ENCODE measurements at places on chromosomes 11 and 22. TPM values are rescaled to one million over a fixed set of nuclear protein-coding genes. Genes with fewer than 3 reads are reported as not detected.

DNA sequence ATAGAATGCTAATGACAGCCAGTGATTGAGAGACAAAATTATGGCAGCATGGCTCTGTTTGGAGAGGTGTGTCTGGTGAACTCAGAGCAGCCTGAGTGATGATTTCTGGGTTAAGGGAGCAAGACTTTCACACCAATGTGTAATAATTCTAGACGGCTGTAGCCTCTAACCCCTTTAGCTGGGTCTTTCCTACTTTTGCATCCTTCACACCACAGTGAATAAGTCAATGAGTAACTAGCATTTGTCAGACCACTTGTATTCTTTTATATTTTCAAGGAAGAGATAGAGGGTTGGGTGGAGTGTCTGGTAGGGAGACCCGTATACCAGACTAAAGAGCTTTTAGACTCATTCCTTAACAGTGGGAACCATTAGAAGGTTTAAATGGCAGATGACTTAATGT lies 50.4 kb downstream of the ATXN10 start:
- no peak for DNase-seq

GRCh38 chr22:27574002-27574366 lies 227.6 kb downstream of the MN1 start:
- DNase-seq: no peak

- DNase-seq: no peak
Measured at GRCh38 chr11:23797624-23798419, 699.0 kb upstream of the LUZP2 start.

GRCh38 chr11:65404210-65404609 lies 17.8 kb downstream of the FRMD8 start:
- no peak for DNase-seq

DNA sequence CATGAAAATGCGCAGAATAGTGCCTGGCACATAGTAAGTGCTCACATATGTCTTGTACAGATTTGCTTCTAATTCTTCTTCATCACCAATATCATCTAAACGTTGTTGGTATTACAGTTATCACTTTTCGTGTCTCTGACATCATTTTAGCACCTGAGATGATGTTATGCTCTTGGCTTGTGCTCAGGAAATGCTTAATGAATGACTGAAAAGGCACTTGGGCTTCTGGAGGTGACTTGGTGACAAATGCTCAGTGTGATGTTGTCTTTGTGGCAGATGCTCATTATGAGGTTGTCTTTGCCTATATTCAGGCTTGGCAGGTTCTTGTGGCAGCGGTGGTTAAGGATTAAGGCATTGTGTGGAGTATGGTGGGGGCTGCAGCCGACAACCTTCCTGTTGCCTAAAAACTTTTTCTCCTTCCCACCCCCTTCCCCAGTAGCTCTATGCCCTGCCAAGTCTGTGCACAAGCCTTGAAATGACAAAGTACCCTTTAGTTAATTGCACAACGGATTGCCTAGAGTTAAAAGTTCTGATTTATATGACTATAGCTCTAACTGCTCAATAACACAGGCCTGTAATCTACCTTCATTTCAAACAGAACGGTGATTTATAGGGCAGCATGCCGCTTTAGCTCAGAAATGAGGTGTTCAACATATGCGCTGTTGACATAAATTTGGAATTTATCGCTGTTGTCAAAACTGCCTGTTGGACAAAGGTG lies 82.5 kb downstream of the ZBTB16 start:
- DNase-seq: no peak

GRCh38 chr22:30650508-30651116 lies 15.0 kb downstream of the SLC35E4 start:
- DNase-seq: no peak

GRCh38 chr11:126968915-126969314 lies 31.7 kb downstream of the KIRREL3 start:
- DNase-seq: no peak

DNA sequence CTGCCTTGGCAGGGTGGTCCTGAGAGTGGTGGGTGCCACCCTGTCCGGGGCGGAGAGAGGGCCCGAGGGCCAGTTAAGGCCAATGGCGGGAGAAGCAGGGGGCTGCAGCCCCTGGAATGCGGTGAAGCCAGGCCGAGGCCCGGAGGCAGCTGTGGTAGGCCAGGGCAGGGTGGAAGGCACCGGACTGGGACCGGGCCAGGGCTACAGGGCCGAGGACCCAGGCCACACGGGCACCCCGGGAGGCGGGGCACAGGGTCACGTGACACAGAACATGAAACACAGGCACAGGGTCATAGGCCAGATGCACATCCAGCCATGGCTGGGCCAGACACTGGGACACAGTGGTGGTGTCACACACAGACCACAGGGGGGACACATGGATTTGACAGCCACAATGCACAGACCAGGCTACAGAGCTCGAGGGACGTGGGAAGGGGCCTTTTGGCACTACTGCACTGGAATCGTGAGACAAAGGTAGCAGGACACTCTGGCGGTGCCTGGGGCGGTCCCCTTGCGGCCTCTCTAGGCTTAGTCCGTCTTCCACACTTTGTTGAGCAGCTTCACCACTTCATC lies 2.8 kb downstream of the SLC25A1 start:
- DNase-seq: no peak

GRCh38 chr11:118876286-118876685 lies 7.4 kb upstream of the CXCR5 start:
- DNase-seq: no peak

DNA sequence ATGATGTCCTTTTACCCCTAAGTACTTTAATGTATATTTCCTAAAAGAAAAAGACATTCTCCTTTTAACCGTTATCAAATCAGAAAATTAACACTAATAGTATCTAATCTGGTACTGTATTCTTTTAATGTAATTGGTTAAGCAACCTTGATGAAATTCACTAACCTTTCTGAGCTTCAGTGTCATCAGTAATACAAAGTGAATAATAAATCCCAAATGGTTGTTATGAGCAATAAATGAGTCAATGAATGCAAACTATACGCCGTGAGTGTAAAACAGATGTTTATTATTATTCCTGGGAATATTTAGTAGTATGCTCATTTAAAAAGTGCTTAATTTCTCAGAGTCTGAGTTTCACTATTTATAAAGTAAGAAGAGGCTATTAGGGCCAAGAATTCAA lies 21.5 kb downstream of the UEVLD start:
- DNase-seq: peak; percentile 3

DNA sequence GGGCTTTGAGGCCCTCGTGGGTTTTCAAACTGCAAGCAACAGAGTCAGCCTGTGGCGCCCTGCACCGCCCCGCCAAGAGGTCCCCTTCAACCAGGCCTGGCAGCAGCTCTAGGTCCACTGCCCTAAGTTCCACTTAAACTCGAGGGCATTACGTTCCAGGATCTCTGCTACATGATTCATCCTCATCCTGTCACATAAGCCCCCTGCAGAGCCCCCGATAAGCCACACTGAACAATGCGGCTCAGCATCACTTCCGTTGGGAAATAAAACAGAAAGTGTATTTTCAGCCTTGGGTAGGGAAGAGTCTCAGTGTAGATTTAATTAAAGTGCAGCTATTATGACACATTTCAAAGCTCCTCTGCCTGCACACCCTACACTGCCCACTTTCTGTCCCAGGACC lies 24.6 kb downstream of the SULT4A1 start:
- no peak for DNase-seq

DNA sequence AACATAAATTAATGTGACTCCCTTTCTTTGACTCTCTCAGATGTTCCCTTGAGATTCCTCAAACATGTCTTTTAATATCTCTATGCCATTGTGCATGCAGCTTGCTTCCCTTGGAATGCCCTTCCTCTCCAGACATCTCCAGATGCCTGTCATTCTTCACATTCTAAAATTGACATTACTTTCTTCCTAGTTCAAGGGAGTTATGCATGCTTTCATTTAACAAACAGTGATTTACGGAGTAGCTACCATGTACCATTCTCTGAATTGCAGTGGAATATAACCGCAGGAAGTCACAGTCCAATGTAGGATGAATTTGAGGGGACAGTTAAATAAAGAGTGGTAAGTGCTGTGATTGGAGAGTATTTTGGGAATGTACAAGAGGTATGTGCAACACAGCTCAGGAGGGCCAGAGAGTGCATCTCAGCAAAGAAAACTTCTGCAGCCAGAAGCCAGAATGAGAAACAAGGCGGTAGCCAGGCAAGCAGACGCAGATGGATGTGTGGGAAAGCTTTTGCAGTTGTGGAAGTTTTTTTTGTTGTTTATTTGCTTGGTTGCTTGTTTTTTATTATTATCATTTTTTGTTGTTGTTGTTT lies 18.7 kb downstream of the MMP10 start:
- DNase-seq: peak; percentile 8

GRCh38 chr11:124222407-124222806 lies 18.5 kb upstream of the OR8G1 start:
- DNase-seq: no peak

GRCh38 chr11:113806406-113806805 lies 26.8 kb downstream of the CLDN25 start:
- DNase-seq: peak; percentile 31

DNA sequence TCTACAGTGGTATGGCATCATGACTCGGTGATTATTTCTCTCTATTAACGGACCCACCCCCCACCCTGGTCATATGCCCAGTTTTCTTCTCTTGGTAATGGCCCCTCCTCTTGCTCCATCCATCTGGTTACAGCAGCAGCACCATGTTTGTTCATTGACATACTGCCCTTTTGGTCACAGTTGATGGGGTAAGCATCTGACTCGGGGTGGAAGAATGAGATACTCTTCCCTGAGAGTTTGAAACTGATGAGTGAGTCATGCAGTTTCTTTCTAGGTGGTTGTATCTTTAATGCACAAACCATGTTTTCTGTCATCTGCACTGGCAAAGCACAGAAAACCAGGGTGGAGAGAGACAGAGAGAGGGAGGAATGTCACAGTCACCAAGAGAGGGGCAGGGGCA lies 126.0 kb downstream of the SYN3 start:
- peak; percentile 28 for DNase-seq

GRCh38 chr11:14386081-14386480 lies 27.1 kb upstream of the RRAS2 start:
- no peak for DNase-seq

DNA sequence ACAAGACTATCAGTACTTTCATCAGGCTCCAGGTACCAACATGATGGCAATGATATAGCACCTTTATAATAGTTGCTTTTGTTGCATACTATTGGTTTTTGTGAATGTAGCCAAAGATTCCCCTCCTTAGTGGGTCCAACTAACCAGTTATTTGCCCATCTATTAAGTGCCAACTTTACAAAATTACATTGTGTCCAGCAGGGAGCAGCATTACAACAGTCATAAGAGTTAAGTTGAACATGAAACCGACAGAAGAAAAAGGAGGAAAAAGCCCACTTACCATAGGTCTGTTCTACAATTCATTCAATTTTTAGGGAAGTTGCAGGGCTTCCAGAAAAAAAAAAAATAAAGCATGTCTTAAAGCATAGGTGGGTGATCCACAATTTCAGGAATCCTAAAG lies 21.6 kb downstream of the IMMP1L start:
- DNase-seq: peak; percentile 36

DNA sequence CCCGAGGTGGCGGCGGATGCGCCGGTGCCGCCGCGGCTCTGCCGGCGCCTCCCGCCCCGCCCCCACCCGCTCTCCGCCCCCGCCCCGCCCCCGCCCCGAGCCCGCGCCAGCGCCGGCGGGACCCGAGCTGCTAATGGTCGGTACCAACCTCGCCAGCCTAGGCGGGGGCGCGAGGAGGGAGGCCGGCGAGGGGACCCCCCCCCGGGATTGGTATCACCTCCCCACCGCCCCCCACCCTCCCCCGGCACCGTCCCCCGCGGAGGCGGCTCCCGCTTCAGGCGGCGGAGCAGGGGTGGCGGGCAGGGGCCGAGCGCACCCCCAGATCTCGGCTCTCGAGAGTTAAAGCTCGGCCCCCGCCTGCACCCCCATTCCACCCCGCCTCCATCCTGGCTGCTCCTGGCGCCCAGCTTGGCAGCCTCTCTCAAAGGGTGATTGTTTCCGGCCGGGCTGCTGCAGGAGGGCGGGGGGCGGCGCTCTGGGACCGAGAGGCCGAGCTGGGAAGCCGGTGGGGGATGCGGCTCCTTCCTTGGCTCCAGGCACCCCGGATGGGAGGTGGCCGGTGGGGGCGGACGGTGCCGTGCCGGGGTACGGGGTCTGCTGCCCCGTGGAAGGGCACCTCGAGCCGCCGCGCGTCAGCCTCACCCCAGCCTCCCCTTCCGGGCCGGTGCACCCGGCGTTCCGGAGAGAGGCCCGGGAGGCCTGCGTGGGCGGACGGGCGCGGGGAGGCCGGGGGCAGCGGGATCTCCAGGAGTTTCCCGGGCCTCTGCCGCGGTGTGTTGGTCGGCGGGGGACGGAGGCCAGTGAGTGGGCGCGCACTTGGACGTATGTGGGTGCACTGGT lies at the start of gene B3GAT1:
B3GAT1 (minus strand) TSS at position 40 of the 840 bp plus-strand sequence. CDS start 24,583 bp downstream, outside the sequence.
- DNase-seq: no peak

The LTBP3 gene
- 64.9 TPM for total RNA-seq

The FAM111B gene
- 14.1 TPM for total RNA-seq

The CYP2D6 gene
- total RNA-seq: 0.39 TPM

The MAJIN gene
- total RNA-seq: not detected

The THRSP gene
- total RNA-seq: not detected

The CCDC87 gene
- 0.47 TPM for total RNA-seq

The WNT11 gene
- total RNA-seq: not detected

The VWA5A gene
- 0.13 TPM for total RNA-seq

All from HFFc6 (cell line).